ENCODE measurements at places on chromosomes 3 and 15.

GRCh38 chr3:168213920-168214319 lies 118.2 kb upstream of the GOLIM4 start:
- no peak for DNase-seq

DNA sequence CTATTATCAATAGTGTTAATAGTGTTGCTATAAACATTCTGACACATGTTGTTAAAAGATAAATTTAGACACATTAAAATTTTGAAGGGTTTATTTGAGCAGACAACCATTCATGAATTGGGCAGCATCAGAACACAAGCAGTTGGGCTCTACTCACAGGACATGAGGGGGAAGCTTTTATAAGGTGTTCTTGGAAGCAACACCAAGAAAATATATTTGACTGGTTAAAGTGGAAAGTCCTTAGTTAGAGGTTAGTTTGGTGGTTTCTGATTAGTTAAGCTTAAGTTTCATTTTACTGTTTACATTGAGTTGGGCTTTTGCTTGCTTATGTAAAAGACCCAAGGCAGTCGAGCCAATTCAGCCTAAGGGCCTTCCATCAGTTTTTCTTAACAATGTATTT lies 220.7 kb downstream of the CD47 start:
- DNase-seq, result no peak

GRCh38 chr15:51088585-51088984 lies 6.1 kb downstream of the TNFAIP8L3 start:
- no peak for DNase-seq

GRCh38 chr3:27542476-27542875 lies 58.3 kb upstream of the SLC4A7 start:
- DNase-seq, result no peak

GRCh38 chr3:46860810-46861604 lies 2.2 kb downstream of the MYL3 start:
- peak; percentile 17 for DNase-seq

GRCh38 chr15:62647843-62648505 lies 394.6 kb upstream of the TPM1 start:
- no peak for DNase-seq

DNA sequence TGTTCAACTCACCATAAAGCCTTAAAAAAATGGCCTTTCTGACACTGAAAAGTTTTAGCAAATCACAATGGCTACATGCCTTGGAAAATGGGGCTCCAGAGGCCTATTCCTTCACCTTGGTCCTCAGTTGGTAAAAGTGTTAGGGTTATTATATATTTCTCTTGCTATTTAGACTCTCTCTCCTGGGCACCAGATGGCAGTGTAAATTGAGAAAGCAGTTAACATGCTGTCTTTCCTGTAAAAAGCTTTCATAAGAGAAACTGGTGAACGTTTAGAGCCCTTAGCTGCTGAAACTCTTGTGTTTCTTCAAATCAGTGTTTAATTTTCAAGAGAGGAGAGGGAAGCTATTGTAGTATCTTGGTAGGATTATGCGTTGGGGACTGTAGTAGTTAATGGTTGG lies 89.9 kb downstream of the LRTM1 start:
- no peak for DNase-seq

DNA sequence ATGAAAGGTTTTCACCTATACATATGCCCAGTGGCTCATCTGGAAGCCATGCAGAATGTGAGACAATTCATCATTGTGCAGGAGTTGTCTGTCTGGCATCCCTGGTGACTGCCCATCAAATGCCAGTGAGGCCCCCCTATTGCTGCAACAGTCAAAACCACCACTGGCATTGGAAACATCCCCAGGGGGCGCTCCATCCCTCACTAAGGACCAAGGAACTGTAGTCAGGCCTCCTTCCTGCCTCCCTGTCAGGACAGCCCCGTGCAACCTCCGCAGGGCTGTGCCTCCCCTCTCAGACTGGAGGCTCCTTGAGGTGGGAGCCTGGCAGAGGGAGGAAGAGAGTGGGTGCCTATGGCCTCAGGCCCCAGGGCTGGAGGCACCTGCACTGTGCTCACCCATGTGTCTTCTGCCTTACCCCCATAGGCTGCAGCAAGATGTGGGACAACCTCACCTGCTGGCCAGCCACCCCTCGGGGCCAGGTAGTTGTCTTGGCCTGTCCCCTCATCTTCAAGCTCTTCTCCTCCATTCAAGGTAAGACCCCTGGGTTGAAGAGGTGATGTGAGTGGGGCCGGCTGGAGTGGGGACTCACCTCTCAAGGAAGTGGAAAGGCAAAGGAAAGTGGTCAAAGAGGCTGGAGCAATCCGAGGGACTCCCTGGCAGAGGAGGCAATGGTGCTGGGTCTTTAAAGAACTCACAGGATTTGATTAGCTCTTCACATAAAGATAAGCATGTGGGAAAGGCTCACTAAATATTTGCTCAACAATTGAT lies 16.5 kb downstream of the VIPR1 start:
- peak; percentile 62 for DNase-seq

All from CD8-positive, alpha-beta memory T cell (primary cell).